ENCODE measurements at places on chromosomes 4 and X.

- DNase-seq: no peak
Measured at GRCh38 chrX:22788221-22788620, 211.5 kb upstream of the DDX53 start.

- no peak for DNase-seq
Measured at GRCh38 chr4:84719115-84719514, 136.2 kb downstream of the CDS1 start.

GRCh38 chrX:111244235-111244750 lies 26.0 kb downstream of the CAPN6 start:
- DNase-seq: peak; percentile 8

GRCh38 chr4:174663216-174663615 lies 140.9 kb upstream of the HPGD start:
- DNase-seq: peak; percentile 26

- no peak for DNase-seq
Measured at GRCh38 chr4:54237770-54238169, 8.7 kb downstream of the PDGFRA start.

DNA sequence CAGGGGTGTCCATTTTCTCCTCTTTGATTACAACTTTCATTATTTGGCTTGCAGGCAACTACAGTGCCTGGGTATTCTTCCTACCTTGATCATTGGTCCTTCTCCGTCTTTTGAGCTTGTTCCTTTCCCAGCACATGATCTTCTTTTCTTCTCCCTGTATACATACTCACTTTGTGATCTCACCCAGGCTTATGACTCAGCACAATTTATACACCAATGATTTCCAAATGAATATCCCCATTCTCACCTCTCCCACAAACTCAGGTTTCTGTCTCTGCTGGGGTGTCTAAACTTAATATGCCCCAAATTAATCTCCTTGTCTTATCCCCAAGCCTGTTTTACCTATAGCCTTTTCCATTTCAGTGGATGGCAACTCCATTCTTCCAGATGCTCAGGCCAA lies 19.5 kb upstream of the C4orf54 start:
- no peak for DNase-seq

- peak; percentile 21 for DNase-seq
Measured at GRCh38 chr4:8544741-8545438, 35.3 kb upstream of the GPR78 start.

DNA sequence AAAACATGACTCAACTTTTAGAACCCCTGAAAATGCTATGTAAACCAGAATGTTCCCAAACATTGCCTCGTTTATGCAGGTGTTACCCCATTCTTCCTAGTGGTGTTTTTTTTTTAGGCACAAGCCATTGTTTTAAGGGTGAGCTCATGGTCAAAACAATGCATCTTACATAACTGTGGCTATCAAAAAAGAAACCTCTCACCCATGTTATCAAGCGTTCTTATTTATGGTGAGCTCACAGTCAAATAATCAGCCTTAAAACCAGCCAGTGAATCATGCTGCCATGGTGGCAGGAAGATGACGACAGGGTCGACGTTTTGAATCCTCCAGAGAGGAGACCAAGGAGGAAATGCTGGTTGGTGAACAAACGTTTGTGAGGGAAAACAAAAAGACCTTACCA lies 195.2 kb downstream of the KDR start:
- peak; percentile 79 for DNase-seq

DNA sequence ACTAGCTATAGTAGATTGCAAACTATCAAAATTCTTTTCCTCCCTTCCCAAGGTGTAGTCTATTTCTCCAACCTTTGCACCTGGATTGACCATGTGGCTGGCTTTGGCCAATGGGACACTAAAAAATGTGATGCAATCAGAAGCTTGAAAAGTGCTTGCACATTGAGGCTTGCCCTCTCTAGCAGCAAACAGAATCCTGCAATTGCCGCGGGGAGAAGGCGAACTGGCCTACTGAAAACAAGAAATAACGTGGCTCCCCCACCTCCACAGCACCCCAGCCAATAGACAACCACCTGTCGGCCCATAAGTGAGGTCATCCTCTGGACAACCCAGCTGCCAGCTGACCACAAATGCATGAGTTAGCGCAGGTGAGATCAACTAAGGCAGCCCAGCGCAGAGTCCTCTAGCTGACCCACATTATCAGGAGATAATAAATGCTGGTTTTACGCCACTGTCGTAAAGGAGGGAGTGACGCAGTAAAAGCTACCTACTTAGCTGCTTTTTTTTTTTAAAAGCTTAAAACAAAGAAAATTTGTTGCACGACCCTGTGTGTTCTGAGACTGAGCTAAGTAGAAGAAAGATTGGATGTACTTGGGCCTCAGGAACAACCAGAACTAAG lies 95.2 kb downstream of the GK start:
- peak; percentile 2 for DNase-seq

DNA sequence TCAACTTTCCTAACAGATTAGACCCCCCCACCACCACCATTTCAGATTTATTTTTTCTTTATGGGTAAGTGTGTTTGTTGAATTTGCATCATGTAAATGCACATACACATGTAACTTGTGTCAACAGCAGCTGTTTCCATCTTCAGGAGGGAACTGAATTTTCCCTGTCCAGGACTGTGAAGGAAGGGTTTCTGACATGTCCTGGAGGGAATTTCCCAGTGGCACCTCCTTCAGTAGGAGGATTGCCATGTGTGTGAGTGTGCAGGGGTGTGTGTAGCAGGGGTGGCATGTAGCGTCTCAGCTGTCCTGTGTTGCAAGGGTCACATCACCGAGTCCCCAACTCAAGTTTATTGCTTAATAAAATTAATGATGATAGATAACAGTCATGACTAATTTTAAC lies 19.7 kb downstream of the HERC6 start:
- DNase-seq: no peak

DNA sequence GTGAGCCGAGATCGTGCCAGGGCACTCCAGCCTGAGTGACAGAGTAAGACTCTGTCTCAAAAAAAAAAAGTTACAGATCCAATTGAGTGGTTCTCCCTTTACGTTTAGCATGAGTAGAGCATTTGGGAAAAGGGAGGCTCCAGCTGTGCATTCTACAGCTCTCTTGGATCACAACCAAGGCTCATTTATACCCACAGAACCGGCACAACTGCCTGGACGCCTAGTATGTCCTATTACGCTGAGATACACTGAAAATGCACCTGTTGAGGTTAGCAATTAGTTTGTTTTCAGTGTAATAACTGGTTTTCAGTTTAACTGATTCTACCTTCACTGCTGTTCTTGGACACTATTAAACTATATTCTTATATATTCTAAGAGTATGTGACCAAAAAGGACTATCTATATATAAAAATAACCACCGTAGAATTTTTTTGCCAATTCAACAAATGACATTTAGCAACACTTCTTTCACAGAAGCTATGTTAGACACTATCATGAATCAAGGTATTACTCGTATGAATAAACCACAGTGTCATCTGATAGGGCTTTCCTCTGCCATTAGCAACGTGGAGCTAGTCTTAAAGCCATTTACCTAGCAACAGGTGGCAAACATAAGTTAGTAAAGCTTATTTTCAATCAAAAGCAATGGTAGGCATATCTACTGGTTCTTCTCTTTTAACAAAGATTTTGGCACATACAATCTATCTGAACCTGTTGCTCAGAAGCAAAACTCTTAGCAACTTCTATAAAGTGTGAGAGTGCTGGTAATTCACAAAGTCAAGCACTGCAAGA lies 3.6 kb downstream of the OTUD4 start:
- peak; percentile 33 for DNase-seq

All from M059J (cell line).